ENCODE measurements at places on chromosomes 5 and 9. TPM values are rescaled to one million over a fixed set of nuclear protein-coding genes. Genes with fewer than 3 reads are reported as not detected.

GRCh38 chr5:75052192-75053053 is at the start of gene GCNT4:
Gene GCNT4, minus strand, starts transcription at chr5:75052558. Its CDS starts 22,521 bp downstream, at chr5:75030037.
- peak; percentile 40 for DNase-seq

DNA sequence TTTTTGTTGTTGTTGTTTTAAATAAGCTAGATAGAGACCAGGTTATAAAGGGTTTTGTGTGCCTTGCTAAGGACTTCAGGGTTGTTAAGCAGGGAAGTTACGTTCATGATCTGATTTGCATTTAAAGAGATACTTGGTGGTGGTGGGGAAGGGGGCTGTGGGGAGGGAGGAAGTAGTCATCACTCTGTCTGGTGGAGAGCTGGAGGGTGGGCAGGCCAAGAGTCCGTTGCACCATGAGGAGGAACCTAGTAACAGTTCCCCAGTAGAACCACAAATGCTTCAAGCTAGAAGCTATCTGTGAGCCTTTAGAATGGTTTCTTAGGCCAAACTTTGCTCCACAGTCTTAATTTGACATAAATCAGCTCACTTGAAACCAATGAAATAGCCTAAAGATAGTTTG is 18.7 kb upstream of the ROPN1L start:
- DNase-seq: no peak

The BHMT2 gene
- 0.45 TPM for total RNA-seq

The UBE2QL1 gene
- not detected for total RNA-seq

DNA sequence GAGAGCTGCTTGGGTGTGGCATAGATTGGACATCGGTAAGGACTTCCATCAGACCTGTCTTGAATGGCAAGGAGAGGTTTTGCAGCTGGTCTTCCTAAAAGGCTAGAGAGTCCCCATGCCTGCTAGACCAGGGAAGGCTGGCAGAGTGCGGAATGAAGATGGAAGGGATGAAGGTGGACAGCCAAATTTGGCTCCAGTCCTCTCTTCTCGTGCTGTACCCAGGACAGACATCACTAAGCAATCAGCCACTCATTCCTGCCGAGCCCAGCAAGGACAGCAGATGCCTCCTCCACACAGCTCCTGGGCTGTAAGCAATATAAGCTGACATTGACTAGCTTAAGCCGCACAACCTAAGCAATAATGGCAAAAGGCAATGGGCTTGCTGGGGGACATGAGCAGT is 112.0 kb downstream of the OLFM1 start:
- no peak for DNase-seq

The AMBP gene
- not detected for total RNA-seq

The ORM1 gene
- total RNA-seq: not detected

DNA sequence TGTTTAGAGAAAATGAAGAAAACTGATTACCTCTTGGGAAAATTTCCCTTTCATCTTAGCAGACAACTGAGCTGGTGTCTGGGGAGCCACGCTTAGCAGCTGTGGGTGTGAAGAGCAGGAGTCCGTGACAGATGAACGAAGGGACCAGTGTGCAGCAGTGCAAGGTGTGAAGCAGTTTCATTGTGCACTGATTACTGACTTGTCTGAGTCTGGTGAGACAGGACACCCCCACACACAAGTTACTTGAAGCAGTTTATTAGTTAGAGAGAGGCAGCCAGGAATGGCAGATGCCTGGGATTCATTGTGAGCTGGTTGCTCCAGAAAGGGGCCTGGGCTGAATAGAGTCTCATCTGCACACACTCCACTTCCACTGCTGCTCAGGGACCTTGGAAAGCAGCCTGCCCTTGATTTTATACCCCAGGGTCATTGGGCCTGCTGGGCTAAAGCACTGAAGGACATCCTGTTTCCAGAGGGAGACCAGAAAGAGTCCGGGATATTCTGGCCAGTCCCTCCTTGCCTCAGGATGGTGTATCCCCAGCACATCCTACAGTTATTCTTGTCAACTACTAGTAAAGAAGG is 47.4 kb downstream of the FBXL7 start:
- DNase-seq: no peak

- no peak for DNase-seq
Measured at GRCh38 chr9:33799928-33800704, 4.8 kb downstream of the PRSS3 start.

DNA sequence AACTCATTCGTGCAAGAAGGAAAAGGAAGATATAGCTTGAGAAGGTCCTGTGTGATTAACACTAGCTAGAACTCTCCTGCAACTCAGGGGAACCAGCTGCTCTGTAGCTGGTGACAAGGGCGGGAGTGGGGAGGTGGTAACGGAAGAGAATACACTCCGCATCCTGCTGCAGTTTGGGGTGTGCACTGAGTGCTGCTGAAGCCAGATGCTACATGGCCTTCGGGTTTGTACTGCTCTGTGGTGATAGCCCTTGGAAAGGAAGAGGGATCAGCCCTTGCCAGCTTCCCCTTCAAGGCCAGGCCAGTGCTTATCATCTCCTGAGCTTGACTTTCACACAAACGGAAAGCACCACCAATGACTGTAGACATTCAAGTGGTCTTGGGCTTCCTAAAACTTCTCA is 34.3 kb downstream of the FRMD3 start:
- no peak for DNase-seq

DNA sequence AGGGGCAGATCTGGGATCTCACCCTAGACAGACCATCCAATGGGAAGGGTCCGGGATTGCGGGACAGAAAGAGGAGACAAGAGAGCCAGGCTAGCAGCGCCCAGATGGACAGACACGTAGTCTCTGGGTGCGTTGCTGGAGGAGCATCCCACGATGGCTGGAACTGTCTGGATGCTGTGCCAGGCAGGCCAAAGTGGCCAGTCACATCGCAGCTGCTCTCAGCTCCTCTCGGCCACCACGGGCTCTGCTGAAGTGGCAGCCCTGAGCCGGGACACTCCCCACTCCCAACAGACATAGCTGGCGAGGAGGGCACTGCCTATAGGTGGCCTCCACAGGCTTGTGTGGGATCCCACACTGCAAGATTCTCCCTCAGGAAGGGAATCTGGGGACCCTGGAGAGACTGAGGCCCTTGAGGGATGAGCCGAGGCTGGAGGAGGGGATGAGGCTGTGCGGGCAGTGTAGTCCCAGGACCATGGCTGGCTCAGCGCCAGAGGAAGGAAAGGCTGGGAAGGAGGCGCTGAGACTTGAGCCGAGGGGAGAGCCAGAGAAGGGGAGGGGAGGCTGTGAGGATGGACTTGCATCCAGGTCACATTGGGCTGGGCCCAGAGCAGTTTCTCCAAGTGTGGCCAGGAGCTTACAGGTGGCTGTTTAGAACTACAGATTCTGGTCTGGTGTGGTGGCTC is 10.3 kb upstream of the WDR5 start:
- DNase-seq: no peak

DNA sequence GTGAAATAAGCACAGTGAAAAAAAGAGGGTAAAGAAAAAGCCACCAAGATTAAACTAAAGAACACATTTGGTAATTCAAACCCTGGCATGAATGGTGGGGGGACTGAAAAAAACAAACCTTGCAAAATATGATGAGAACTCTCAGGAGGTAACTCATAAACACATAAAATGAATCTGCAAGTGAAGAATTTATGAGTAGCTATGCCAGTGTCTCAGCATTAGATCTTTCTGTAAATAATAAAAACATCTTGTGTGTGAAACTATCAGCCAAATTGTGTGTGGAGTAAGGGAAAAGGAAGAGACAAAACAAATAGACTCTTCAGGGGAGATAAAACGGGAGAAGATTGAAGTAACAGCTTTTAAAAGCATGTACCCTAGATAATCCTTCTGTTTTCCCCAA is 129.6 kb upstream of the SPEF2 start:
- no peak for DNase-seq

The OTP gene
- total RNA-seq: not detected

DNA sequence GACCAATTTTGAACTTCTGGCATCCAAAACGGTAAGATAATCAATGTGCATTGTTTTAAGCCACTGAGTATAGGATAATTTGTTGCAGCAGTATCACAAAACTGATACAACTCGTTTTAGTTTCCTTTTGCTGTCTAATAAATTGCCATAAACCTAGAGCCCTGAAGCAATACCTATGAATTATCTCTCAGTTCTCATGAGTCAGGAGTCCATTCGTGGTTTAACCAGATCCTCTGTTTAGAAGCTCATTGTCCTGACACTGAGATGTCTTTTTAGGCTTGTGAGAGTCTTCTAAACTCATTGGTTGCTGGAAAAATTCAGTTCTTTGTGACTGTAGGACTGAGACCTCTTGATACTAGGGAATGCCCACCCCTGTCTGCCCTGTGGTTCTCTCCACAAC is 262.9 kb downstream of the SEMA5A start:
- peak; percentile 40 for DNase-seq

DNA sequence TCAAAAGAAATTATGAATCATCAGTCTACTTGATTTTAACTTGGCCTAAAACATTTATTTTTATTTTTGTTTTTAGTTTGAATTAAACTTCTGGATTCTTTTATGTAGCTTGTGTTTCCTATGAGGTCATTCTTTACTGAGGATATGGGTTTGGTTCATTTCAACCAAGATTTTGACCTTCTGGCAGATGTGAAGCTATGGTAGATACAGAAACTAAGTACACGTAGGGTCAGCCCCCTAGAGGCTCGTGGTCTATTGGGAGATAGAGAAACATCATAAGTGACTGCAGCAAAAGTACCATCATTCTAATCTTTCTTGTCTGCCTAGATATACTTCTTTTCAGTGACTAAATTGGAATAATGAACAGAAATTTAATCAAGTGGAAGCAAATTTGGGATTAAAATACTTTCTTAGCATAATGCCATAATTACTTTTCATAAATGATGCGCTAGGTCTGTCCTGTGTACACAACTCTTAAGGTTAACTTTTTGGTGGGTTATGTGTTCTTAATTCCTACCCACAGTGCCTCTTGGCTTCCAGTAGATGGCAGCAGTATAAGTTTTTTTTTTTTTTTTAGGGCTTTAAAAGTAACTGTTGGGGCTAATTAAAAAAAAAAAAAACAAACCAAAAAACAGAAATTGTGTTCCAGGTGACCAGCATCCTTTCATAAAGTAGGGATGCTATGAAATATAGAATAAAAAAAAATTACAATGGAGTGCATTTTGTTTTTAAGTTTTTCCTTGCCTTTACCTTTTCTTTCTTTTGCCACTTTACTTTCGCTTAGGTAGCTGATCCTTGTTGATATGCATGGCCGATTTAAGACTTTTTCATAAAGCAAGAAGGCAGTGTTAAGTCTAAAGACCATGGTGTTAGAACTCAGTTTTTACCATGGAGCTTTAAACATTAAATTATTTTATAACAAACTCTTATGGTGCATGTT is 49.9 kb downstream of the LRRTM2 start:
- DNase-seq: no peak

Measured in LHCN-M2 (cell line).